NB4 (cell line): ENCODE measurements at places on chromosomes 5 and 9.

- no peak for DNase-seq
These were observed 106.1 kb upstream of the FBXL17 start for GRCh38 chr5:108487951-108488350.

DNA sequence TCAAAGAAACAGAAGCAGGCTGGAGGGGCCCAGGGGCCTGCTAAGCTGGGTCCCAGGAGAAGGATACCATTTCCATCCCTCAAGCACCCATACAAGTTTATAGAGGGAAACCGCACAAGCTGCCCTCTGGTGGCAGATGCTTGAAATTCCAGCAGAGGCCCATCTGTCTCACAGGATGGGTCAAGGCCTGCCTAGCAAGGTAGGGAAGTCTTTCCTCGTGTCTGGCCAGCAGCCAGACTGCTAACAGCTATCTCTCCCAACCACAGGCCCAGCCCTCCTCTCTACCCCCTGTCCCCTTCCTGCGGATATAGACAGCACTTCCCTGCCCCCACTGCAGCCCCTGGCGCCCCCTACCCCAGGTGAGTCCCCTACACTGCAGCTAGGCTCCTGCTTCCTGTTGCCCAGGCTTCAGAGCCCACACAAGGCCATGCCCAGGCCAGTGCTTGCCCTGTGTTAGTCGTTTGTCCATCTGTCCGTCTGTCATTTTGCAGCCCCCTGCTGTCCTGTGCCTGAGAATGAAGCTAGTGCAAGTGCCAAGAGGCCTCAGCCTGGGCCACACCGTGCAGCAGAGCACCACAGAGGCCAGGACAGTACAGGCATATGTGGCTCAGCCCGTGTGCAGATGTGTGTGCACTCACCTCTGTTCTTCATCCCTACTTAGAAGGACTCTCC, 26.2 kb downstream of the TCF7 start:
- DNase-seq, result peak; percentile 75

DNA sequence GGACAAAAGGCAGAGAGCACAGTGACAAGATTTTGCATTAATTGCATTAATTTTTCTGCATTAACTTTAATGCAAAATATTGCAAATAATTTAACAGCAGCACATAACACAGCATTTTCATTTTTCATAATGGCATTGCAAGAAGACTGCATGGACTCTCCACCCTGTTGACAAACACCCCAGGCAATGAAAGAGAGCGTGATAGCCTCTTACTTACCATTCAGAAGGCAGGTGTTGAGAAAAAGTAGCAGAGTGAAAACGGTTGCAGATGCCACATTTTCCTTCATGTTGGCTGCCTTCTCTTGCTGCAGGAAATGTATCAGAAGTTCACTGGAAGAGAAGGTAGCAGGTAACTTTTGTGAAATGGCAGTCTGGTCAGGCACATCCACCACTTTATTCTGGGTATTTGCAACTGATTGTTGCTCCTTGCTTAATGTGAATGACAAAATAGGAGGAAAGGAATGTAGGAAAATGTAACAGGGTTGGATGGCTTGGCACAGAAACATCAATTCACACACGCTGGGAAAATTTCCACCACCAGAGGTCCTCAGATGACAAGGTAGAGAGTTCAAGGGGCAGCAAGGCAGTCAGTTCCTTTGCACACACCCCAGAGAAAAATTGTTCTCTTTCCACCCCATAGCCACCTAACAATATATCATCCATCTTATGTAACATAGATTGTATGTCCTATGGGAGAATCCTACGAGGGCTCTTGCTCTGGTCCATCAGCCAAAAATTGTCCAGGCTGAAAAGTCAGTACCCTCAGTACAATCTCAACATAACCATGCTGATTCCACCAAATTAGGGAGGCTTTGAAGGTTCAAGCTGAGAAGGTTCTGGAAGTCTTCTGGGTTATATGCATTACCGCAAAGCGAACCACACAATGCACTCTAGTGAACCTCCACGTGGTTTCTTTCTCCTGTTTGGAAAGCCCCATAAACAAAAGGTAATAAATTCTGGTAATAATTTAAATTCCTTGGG, 41.9 kb upstream of the AGXT2 start:
- DNase-seq, result peak; percentile 67

DNA sequence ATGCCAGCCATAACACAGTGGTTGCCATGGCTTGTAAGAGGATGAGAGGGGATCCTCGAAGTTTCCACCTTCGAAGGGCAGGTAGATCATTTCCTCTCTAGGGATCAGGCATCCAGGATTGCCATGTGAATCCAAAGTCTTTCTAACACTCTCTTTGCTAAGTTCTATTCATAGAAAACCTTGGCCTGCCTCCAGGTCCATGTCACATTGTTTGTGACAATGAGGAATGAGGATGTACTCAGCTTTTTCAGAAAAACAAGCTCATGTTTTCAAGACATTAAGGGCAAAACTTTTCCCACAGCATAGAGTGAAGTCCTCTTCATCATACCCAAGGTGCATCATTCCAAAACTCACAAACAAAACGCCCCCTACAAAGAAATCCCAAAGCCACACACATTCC, 19.6 kb downstream of the ESM1 start:
- DNase-seq, result no peak

DNA sequence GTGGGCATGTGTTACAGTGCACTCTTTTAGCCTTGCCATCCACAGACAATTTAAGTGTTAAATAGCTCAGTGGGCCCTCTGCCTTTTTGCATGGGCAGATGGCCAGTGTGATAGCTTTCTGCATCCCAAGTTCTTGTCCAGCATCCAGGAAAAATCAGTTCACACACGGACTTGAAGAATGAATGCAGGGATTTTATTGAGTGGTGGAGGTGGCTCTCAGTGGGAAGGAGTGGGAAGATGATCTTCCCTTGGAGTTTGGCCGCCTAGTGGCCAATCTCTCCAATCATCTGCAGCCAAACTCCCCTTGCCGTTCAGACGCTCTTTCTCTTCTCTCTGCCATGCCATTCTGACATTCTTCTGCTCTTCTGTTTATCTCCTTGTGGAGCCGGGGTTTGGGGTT, 322.4 kb upstream of the GRAMD2B start:
- DNase-seq, result peak; percentile 3
